ENCODE measurements at places on chromosomes 12 and 14.

- no peak for DNase-seq
Measured at GRCh38 chr12:2332236-2332635, 279.4 kb downstream of the CACNA1C start.

- DNase-seq = no peak
Measured at GRCh38 chr14:91814317-91814716, 53.0 kb downstream of the TC2N start.

GRCh38 chr12:127861406-127861805, 405.6 kb upstream of the TMEM132C start:
- DNase-seq = no peak

GRCh38 chr14:23569443-23570151, 2.0 kb upstream of the AP1G2 start:
- DNase-seq = peak; percentile 61
